ENCODE measurements at places on chromosomes 4 and X.

- DNase-seq: no peak
These were observed 80.5 kb downstream of the PHOX2B start for GRCh38 chr4:41668024-41668423.

- DNase-seq: no peak
These were observed 7.7 kb downstream of the ERVMER34-1 start for GRCh38 chr4:52743444-52744019.

DNA sequence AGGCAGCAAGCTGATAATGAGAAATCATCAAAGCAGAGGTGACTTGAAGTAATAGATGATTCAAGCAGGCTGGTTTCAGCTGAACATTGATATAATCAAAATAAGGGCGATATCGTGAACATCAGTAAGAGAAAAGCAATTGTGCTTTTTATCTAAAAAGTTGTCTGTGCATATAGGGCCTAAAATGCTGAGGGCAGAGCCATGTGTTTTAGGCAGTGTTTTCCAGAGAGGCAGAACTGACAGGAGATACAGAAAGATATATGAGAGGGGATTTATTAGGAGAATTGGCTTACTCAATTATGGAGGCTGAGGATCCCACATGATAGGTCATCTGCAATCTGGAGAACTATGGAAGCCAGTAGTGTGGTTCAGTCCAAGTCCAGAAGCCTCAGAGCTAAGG, 136.5 kb upstream of the NPY2R start:
- DNase-seq: no peak

DNA sequence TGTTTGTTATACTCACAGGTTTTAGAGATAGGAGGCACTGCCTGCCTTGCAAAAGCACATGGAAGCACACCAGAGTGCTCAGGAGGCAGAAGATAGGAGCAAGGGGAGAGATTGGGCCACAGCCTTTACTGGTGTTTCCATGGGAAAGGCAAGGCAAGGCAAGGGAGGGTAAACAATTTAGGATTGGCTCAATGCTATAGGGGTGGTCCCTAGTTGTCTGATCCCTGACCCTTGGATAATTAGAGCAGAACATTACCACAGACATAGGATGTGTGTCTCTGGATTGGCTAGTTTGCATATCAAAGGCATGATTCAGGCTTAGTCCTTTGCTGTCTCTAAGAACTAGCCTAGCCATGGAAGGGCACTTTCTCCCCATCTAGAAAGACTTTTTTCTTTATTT, 36.1 kb downstream of the GRXCR1 start:
- no peak for DNase-seq

DNA sequence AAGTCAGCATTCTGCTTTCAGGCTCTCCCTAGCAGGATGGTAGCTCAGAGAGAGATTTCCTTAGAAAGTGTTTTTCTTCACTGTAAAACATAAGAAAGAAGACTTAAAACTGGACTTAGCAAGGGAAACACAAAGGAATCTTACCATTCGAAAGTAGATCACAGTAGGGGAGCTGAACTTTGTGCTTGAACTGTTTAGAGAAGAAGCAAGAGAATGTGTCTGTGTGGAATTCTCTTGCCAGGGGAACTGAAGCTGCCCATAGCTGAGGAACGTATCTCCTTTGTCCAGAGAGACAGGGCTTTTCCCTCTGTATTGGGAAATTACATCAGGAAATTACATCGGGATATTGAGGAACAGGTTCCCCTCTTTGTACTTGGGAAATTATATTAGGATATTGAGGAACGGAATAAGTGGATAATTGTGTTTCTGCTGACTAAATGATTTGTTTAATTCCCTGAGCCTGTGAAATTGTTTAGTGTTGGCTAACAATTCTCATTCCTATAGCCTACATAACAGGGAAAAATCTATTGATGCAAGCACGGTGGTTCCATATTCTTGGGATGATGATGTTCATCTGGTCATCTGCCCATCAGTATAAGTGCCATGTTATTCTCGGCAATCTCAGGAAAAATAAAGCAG, 21.2 kb downstream of the SRD5A3 start:
- peak; percentile 72 for DNase-seq

DNA sequence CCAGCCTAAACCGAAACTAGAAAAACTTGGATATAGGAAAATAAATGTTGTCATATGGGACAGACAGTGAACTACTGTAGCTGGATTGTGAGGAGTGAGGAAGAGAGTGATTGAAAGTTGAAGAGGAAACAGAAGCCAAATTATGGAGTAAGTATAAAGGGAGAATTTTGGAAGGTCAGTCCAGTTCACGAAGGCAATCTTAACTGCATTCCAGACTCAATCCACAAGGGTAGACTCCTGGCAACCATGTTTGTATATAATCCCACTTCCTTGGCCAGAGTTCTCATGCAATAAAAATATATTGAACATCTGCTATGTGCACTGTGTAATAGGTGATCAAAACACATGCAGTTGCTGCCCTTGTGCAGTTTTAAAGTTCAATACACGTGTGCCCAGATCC, 58.6 kb upstream of the CAMK2D start:
- DNase-seq: no peak

DNA sequence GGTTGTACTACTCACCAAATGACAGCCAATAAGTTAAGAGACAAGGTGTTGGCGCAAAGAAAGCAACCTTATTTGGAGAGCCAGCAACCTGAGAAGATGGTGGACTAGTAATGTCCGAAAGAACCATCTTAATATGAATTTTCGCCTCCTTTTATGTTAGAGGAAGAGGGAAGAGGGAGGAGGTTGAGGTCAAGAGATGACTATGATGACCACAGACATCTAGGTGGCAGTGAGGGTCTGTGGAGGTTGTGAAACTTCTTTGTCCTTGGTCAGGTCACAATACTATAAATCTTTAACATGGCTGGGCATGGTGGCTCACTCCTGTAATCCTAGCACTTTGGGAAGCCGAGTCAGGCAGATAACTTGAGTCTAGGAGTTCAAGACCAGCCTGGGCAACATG, 15.4 kb downstream of the CDKL5 start:
- no peak for DNase-seq

DNA sequence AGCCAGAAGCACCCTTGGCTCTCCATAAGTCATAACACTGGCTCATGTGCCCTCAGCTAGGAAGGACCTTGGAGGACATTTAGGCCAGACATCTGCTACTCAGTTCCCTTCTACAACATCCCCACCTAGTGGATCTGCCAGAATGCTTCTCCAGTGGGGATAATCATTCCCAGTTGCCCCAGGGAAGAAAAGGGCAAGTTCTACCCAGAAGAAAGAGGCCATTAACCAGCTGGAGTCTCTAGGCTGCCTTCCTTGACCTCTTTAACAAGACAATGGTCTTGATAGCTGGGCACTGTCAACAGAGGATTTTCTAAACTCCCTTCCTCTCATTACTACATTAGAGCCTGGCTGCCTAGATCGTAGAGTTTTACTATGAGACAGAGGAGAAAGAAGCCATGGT, 42.0 kb downstream of the LGI2 start:
- no peak for DNase-seq

DNA sequence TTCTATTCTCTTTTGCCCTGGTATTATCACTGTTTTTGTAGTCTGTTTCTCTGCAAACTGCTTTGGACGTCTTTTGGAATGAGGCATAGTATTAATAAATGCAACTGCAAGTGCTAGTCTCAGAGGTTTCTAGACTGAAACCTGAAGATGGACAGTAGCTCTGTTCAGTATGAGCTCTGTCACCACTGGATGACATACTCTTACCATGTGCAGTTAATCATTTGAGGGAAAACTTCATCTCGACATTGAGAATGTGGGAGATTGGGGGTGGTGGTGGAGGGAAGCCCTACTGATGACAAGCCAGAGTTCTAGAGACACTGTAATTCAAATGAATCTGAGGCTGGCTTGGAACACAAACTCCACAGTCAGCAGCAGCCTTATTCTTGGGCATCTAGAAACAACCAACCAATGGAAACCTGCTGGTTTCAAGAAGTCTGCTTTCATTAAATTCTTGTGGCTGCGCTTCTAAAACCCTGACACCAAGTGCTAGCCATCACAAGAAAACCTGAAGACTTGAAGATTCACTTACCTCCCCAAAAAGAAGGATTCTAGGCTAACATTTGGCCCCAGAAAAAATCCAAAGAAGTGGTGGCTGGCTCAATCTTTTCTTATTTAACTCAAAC, 161.7 kb downstream of the RASL11B start:
- no peak for DNase-seq

GRCh38 chr4:113881256-113881655, 98.2 kb downstream of the ARSJ start:
- peak; percentile 33 for DNase-seq

DNA sequence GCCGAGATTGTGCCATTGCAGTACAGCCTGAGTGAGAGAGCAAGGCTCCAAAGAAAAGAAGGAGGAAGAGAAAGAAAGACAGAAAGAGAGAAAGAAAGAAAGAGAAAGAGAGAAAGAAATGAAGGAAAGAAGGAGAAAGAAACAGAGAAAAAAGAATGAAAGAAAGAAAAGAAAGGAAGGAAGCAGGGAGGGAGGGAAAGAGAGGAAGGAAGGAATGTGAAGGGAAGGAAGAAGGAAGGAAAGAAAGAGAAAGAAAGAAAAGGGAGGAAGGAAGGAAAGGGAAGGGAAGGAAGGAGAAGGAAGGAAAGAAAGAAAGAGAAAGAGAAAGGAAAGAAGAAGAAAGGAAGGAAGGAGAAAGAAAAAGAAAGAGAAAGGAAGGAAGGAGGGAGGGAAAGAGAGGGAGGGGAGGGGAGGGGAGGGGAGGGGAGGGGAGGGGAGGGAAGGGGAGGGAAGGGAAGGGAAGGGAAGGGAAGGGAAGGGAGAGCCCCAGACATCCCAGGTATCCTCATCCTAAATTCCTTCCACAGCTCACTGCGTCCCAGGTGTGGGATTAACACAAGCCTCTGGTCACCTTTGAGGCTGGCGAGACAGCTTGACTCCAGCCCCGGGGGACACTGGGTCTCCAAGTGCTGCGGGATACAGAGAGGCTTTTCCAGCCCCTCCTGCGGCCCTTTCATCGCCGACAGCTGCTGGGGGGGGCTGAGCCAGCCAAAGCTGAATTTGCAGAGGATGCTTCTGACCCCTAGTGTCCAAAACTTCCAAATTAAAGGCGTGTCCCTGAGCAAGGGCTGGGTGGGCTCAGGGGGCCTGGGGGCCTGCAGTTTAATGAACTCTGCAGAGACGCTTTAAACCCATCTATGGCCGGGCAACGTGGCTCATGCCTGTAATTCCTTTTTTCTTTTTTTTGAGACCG, 24.2 kb upstream of the CSF2RA start:
- DNase-seq: no peak

DNA sequence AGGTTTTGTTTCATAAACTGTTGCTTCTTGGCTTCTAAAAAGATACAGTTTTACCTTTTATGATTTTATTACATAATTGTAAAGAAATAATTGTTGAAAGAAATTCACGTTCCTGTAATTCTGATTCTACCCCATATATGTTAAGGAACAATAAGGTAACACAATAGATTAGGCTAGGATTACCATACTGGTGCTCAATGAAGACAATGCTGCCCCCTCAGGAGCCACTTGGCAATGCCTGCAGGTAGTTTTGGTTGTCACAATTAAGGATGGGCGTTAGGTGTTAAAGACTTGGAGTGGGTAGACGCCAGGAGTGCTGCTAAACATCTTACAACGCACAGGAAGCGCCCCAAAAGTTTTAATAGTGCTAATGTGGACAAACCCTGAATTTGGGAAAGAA, 133.2 kb downstream of the NLGN4X start:
- no peak for DNase-seq

GRCh38 chr4:62474802-62475201, 1274.7 kb downstream of the ADGRL3 start:
- no peak for DNase-seq

GRCh38 chr4:61997831-61998230, 797.7 kb downstream of the ADGRL3 start:
- no peak for DNase-seq

DNA sequence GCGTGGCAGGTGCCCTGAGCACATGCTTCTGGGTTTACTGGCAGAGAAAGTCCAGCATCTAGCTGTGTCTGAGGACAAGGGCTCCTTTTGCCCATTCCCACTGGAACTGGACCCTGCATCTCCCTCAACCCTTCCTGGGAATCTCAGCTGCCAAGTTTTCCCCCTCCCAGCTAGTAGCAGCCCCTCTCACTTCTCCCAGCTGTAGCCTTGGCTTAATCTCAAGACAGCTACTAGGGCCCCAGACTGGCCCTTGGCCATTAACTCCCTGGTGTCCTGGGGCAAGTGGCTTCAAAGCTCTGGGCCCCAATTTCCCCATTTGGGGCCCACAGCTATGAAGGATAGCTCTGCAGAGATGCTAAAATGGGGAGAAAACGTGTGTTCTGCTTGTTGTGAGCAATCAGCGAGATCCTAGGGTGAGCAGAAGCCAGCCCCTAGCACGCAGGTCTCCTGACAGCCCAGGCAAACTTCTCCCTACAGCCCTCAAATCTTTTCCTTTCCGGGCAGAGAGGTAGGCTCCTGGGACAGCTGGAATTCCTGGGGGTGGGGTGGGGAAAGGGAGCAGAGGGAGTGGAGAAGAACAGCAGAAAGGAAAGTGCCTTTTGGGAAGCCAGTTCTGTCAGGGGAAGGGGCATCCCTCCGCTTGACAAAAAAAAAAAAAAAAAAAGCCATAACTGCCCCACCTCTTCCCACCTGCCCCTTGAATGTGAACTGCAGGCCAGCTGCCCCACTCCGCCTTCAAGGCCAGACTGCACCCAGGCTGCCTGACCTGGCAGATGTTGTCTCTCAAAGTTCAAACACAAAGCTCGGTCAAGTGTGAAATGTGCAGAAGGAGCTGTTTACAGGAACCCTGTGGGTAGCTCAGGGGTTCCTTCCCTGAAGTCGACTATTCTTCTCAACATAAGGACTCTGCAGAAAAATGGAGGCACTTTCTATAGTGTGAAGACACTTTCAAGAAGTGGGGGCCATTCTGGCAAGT, 16.6 kb downstream of the FGD1 start:
- DNase-seq: no peak

DNA sequence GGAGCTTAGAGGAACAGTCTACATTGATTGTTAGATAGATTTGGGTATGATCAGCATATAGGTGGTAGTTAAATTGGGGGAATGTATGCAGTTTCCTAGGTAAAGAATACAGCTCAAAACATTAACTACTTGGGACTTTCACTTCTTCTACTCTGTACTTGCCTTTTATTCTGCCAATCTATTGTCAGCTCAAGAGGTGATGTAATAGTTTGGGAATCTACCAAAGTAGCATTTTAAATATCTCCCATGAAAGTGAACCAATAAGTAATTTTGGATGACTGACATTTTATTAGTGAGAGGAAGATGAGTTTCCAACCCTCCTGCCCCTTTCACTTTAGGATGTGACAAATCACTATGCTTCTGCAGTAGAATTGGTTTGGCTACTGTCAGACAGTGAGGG, 43.4 kb downstream of the NUDT6 start:
- no peak for DNase-seq

- no peak for DNase-seq
These were observed 10.2 kb downstream of the CD40LG start for GRCh38 chrX:136658151-136658550.

DNA sequence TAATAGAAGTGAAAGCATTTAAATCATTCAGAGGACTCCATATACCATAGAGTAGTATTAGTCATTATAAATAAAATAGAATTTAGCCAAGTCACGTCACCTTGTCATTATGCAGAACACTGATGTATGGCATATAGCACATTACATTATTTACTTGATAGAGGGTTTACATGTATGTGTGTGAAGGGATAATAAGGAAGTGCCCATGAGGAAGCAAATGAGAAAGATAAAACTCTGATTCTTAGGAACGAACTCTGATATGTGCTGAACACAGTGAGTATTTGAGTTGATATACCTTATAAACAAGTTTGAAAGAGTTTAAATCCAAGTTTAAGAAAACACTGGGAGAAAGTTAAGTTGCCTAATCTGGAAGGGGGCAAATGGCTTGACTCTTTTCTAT, 160.5 kb upstream of the NDST3 start:
- DNase-seq: no peak
